Transverse colon (tissue), 4 donors: ENCODE measurements at places on chromosomes 2 and 18. TPM values are rescaled to one million over a fixed set of nuclear protein-coding genes. Genes with fewer than 3 reads are reported as not detected.

Gene CRYBA2
- not detected for total RNA-seq

- no peaks in the 10 kb centered on the region for H3K36me3 ChIP-seq
- H3K27me3 ChIP-seq, result no peaks in the 10 kb centered on the region
- H3K4me1 ChIP-seq, result no peaks in the 10 kb centered on the region
- no peak overlapping the region for H3K4me3 ChIP-seq
- no peak for DNase-seq
- no peak overlapping the region for H3K27ac ChIP-seq
Measured at GRCh38 chr2:200102971-200103370, 147.6 kb downstream of the MAIP1 start.

DNA sequence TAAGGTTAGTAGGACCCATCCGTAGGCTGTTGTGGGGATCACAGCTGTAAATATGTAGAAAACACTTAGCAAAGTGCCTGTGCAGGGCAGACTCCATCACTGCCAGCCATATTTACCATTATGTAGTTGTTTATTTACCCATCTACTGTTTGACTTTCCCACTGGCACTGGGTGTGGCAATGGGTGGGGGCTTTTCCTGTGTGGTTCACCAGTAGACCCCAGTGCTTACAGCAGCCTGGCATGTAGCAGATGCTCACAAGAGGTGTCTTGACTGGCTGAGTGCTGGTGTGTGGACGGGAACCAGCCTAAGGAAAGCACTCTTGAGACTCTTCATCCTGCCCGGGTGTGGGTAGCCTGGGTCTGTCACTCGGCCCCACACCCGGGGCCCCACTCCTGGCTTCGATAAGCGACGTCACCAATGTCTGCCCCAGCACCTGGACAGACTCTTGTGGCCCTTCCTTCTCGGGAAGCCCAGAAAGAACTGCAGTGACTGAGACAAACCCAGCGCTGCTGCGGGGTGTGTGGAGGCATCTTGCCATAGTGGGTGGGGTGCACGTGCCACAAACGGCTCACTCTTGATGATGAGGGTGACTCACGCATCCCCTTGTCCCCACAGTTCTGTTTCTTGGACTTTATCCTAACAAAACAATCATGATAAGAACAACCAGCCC is 78.3 kb downstream of the HDAC4 start:
- H3K4me1 ChIP-seq, result peaks cover 46% of the 10 kb centered on the region
- H3K4me3 ChIP-seq, result no peak overlapping the region
- H3K36me3 ChIP-seq, result no peaks in the 10 kb centered on the region
- H3K27ac ChIP-seq, result peak overlapping the region; percentile 90
- peak; percentile 70 for DNase-seq

- no peak overlapping the region for H3K4me3 ChIP-seq
- H3K27me3 ChIP-seq, result no peaks in the 10 kb centered on the region
Measured at GRCh38 chr2:24855726-24856125, 62.5 kb downstream of the CENPO start.

DNA sequence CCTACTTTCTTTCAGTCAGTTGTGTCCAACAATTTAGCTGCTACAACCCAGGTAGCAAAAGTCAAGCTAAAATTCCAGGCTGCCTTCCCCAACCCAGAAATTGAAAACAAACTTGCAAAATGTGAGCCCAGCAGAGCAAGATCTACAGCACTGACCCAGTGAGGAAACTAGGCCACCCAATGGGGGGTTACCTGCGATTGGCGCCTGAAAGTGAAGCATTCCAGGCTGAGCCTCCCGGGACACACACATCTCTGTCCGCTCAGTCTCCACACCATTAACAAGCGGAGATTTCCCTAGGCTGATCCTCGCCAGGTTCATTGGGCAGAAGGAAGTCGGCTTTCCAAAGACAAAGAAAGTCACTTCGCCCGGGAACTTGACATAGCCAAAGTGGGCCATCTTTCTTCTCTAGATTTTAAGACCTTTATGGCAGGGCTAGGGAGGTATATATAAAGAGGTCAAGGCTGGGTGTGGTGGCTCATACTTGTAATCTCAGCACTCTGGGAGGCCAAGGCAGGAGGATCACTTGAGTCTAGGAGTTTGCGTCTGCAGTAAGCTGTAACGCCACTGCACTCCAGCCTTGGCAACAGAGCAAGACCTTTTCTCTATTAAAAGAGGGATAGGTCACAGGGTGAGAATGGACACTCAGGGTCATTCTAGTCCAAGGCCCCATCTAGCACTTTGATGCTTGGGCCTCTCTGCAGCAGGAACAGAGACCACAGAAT is 53.6 kb downstream of the TTC32 start:
- DNase-seq, result no peak
- no peaks in the 10 kb centered on the region for H3K36me3 ChIP-seq
- no peak overlapping the region for H3K4me3 ChIP-seq
- H3K27ac ChIP-seq, result no peak overlapping the region

DNA sequence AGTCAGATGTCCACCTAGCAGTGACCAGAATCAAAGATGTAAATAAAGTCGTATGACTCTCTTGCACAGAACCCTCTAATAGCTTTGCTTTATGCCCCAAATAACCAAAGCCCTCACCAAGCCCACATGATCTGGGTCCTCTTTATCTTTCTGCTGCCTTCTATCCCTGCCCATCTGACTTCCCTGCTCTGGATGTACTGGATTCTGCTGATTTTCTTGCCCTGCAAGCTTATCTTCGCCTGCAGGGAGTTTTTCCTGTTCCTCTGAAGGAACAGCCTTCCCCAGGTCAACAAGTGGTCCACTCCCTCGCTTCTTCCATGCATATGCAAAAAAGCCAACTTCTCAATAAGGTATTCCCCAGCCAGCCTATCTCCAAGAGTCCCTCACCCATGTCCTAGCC is 18.7 kb downstream of the IL36B start:
- H3K27me3 ChIP-seq, result peaks cover 25% of the 10 kb centered on the region
- H3K36me3 ChIP-seq, result no peaks in the 10 kb centered on the region
- H3K4me3 ChIP-seq, result no peak overlapping the region
- DNase-seq, result no peak
- no peaks in the 10 kb centered on the region for H3K4me1 ChIP-seq

DNA sequence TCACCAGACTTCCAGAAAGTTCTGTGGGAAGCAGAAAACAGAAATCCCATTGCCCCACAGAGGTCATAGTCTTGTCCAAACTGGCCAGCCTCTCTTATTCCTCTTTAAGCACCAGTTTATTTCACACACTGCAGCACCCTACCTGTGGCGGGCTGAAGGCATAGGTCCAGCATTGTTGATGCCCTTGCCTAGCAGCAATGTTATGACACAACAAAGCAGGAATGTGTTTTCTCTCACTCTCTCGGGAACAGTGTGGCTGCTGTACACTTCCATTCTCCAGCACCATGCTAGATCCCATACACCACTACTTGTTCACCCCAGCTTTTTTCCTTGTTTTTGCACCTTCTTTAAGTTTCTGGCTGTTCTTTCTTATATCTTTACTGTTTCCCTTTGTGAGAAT is 181.6 kb downstream of the DNAH6 start:
- H3K27ac ChIP-seq, result no peak overlapping the region
- no peaks in the 10 kb centered on the region for H3K27me3 ChIP-seq
- H3K4me3 ChIP-seq, result no peak overlapping the region
- H3K36me3 ChIP-seq, result no peaks in the 10 kb centered on the region
- DNase-seq, result no peak
- peaks cover 5% of the 10 kb centered on the region for H3K4me1 ChIP-seq

- no peak overlapping the region for H3K27ac ChIP-seq
- H3K4me1 ChIP-seq, result no peaks in the 10 kb centered on the region
- no peaks in the 10 kb centered on the region for H3K27me3 ChIP-seq
- no peak for DNase-seq
Measured at GRCh38 chr2:150303281-150303680, 184.2 kb downstream of the RND3 start.

- no peak overlapping the region for H3K4me3 ChIP-seq
- H3K27ac ChIP-seq, result no peak overlapping the region
- H3K36me3 ChIP-seq, result no peaks in the 10 kb centered on the region
- H3K4me1 ChIP-seq, result no peaks in the 10 kb centered on the region
Measured at GRCh38 chr2:216345846-216346245, 26.4 kb downstream of the MARCHF4 start.

- H3K4me1 ChIP-seq, result peaks cover 43% of the 10 kb centered on the region
- H3K36me3 ChIP-seq, result no peaks in the 10 kb centered on the region
- H3K27me3 ChIP-seq, result peaks cover 54% of the 10 kb centered on the region
- no peak overlapping the region for H3K27ac ChIP-seq
Measured at GRCh38 chr2:286774-287392, 1.0 kb downstream of the ALKAL2 start.
